Stimulated activated CD4-positive, alpha-beta T cell treated with anti-CD3 and anti-CD28 coated beads, Interleukin-1b, Interleukin-23, amount 100 ng/mL, for 1 hour (primary cell): ENCODE measurements at places on chromosomes 6 and 20.

GRCh38 chr6:150204705-150205472 lies 62.0 kb downstream of the PPP1R14C start:
- DNase-seq: no peak

- no peak for DNase-seq
Measured at GRCh38 chr20:54665812-54666211, 190.4 kb downstream of the DOK5 start.

DNA sequence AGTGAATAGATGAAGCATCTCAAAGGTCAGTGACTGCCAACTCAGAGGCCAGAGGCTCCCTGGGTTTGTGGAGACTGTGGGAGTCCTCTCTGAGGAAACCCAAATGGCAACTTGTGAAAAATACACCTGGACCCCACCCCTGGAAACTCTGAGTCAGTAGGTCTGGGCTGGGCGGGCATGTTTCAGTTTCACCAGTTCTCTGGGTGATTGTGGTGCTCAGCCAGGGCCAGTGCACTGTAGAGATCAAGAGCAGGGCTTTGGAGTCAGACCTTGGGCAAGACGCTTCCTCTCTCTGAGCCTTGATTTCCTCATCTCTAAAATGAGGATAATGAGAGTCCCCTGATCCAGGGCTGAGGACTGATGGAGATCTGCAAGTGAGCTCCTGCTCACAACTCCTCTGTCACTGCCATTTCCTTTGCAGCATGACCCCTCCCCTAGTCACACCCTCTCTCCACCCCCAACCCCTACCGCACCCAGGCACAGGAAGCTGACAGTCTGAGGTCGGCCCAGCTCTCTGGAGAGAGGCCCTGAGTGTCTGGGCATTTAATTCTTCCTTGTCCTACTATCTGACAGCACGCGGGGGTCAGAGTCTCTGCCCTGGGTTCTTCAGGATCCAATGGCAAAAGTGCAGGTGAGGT lies 5.1 kb downstream of the DEF6 start:
- DNase-seq: peak; percentile 77

DNA sequence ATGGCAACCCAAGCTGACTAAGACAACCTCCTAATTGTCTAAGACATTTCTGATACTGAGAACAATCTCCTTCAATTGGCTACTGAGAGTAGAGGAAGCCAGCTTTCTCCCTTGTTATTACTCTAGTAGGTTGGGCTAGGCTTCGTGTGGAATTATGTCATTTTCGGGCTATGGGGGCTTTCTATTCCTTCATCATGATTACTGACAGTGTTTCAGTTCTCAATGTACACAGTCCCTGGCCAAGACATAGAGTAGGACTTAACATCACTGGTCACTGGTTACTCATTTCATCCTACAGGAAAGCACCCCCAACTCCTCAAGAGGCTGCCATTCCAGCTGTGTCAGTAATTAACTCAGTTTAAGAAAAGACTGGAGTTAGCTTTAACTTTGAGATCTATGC lies 100.0 kb downstream of the KIF6 start:
- DNase-seq: no peak

- DNase-seq: no peak
Measured at GRCh38 chr20:44030394-44030793, 115.7 kb downstream of the TOX2 start.

DNA sequence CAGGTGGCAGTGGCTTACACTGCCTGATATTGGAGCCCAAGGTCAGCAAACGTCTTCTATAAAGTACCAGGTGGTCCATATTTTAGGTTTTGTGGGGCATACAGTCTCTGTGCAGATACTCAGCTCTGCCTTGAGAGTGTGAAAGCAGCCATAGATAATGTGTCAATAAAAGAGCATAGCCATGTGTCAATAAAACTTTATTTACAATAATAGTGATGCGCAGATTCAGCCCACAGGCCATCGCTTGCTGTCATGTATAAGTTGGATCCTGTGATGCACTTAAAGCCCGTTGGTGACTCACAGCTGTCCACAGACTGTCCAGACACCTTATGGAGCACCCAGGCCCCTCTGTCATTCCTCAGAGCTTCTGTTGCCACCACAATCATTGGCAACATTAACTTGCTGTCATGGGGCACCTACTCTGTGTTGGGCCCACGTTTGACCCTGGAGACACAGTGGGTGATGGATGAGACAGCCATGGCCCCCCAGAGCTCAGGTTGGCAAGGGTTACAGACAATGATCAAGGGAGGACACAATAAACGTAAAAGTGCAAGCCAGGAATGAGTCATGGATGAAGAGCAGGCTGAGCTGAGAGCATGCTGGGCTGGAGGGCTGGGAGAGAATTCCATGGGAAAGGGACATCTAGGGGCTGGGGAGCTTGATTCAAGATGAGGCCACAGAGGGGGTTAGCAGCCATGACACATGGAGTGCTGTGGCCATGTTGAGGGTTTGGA lies 173.6 kb downstream of the TAF4 start:
- DNase-seq: no peak

DNA sequence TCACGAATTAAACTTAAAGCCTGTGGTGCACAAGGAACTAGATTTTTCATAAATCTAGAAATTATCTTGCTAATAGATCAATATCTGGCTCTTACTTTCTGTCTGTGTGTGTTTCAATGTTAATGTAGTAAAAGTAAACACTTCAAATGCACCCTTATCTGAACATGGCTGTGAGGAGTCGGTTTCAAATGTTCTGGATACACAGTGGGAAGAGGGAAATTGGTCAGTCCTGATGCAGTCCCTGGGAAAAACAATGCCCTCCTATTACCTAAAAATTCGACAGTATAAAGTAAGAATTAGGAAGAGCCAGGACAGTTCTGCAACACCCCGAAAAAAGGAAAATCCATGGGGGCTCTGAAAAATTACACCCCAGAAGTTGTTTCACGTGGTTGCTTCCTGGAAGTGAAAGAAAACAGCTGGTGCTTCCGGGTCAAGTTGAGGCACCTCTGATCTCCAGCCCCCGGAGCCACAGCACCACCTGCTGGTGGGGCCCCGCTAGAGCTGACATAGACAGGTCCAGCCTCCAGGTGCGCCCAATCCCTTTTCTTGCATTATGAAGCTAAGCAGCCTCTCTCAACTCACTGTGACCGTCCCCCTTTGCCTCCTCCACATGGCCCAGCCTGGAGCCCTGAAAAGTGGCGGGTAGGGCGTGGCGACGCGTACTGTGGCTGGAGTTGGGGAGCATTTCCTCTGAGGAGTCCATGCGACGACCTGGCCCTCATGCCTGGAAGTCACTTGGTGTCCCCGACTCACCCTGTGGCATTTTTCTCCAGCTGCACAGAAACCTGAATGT lies 8.3 kb downstream of the SEMG2 start:
- DNase-seq: no peak
